Occipital lobe (tissue), 3 donors: ENCODE measurements at places on chromosomes 11 and 22. TPM values are rescaled to one million over a fixed set of nuclear protein-coding genes. Genes with fewer than 3 reads are reported as not detected.

The PDXP gene
- total RNA-seq, result 40.6 TPM

The DDIAS gene
- 2.2 TPM for total RNA-seq

The TIMP3 gene
- total RNA-seq, result 11.5 TPM

The OR2AG1 gene
- total RNA-seq, result not detected
